ENCODE measurements at places on chromosomes 5 and 9.

DNA sequence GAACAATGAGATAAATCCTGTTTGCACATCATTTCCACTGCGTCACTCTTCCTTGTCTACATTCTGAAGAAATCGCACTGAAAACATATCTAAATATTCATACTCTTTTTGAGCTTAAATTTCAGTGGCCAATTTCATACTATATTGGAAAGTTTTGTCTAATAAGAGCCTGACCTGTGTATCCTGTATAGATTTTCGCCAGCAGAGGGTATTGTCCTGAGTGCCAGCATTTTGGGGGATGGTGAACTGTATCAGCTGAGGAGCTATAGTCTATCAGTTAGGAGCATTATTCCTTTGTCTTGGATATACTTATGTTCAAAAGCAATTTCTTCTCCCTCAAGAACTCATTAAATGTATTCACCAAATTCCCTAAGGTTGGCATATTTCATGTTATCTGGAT is 102.3 kb downstream of the SEMA6A start:
- no peak for DNase-seq

- DNase-seq: peak; percentile 75
These were observed 33.9 kb downstream of the OLFML2A start for GRCh38 chr9:124810663-124811355.

GRCh38 chr9:133823189-133824105 is 85.3 kb upstream of the SARDH start:
- DNase-seq: no peak

GRCh38 chr5:16616536-16617273 is at the start of gene RETREG1:
Gene RETREG1 (minus strand): TSS chr5:16616997. CDS start chr5:16616971, 26 bp downstream.
- DNase-seq: peak; percentile 65

DNA sequence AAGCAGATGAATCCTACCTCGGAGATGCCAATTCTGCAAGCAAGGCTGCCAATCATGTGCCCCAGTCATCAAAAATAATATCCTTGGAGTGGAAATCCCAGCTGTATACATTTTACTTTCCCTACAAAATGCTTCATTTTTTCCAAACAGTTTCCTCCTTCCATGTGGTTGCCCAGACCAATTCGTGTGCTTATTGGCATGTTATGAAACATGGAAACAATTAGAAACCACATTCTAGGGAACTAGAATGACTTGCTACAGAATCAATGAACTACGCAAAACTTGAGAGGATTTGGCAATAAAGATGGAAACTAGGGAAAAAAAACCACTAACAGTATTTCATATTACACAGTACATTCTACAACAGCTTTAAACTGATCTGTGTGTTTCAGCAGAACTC is 584.5 kb upstream of the DMAC1 start:
- no peak for DNase-seq

DNA sequence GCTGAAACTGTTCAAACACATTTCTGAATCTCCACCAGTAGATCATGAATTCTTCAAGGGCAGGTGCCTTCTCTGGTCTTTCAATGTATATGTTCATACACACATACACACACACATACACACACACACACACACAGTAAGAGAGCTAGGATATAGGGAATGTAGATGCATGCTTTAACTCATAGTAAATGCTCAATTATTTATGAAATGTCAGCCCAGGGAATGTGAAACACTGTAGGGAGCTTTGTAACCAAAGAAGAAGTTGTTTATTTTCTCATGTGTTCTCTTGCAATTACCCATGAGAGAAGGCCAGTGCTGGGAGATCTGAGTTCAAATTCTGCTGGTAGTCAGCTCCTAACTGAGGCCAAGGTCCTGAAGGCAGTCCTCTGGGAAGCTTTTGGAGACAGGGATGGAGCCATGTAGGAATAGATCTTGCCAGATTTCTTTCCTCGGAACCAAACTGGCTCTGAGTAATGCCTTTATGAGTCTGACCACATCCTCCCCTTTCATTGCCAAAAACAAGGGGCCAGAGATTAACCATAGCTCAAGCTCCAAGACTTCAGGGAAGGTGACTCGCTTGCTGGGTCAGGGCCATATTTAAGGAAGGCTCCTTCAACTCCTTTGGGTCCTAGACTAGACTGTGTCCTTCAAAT is 487.0 kb upstream of the TNC start:
- no peak for DNase-seq

DNA sequence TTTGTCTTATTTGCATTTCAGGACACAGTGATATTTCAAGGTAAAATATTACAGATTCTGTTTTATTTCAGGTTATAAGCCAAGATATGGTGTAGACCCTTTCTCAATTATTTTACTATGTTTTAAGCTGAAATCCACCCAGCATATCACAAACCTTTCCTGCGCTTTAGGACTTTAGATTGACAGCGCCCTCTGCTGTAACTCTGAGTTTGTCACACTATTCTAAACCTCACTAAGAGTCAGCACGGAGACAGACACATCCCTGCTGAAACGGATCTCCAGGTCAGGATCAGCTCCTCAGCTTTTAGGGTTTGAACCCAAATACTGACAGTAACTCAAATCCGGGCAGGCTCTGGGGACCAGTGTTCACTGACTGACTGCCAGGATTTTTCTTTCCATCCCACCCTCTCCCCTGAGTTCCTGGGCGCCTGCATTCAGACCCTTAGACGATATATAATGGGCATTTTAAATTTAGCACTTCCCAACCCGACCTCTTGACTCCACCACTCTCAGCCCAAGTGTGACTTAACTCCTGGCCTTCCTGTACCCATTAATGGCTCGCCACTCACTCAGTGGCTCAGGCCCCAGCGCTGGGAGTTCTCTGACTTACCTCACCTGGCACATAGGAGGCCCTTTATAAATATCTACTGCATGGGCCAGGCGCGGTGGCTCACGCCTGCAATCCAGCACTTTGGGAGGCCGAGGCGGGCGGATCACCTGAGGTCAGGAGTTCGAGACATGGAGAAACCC is 33.5 kb downstream of the TLX3 start:
- peak; percentile 44 for DNase-seq

DNA sequence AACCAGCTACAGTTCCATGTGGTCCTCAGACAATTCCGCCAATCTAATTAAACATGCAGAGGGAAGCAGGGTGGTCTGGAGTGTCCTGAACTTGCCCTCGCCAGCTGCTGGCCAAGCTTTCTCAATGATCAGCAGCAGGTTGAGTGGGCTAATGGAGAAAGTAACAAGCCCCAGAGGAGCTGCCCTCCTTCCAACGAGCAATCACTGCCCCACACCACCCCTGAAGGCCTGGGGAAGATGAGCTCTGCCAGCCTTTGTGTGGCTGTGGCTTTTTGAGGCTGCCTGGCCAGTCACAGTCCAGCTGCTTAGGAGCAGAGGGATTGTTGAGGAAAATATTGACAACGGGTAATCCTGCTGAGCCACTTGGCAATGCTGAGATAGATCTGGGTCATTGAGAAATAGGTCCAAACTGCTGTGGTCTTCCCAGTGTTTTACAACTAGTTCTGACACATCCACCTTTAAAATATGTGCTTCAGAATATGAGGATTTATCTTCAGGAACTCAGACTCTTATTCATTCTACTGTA is 107.3 kb downstream of the CD180 start:
- DNase-seq: no peak

Data from WTC11 (cell line).